ENCODE measurements at places on chromosomes 16 and 17.

GRCh38 chr16:14069818-14070217 lies 1.3 kb upstream of the MRTFB start:
- no peak for DNase-seq

GRCh38 chr17:73365906-73366623 lies 54.3 kb upstream of the CDC42EP4 start:
- no peak for DNase-seq

DNA sequence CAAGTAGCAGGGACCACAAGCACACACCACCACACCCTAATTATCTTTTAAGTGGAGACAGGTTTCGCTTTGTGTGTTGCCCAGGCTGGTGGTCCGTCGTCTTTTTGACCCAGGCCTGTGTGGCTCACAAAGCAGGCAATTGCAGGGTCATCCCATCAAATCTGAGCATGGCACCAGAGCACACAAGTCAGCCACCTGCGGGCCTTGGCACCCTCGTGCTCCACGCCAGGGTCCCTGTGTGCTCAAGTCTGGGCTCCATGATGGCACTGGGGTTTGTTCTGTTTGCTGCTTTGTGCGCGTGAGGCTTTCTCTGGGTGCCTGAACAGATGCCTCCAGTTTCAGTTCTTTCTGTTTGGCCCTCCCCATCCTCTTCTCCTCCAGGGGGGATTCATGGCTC lies 2.4 kb upstream of the CAPN15 start:
- no peak for DNase-seq

- DNase-seq: no peak
These were observed 136.7 kb downstream of the MAF start for GRCh38 chr16:79463841-79464240.

DNA sequence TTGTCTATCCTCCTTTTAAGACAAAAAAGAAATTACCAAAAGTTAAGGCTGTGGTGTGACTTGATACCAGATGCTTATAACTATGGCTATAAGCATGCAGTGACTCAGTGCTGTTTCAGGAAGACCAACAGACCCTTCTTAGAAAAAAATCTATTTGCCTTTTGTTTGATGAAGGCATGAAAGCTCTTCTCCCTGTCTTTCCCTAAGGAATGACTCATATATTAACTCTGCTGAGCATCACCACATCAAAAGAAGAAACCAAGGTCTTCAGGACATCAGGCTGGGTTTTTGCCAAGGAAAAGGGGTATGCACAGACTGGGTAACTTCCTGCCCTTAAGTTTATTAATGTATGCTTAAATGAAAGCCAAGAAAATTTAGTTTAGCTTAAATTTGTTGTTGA lies 47.1 kb downstream of the VMP1 start:
- DNase-seq: peak; percentile 96

DNA sequence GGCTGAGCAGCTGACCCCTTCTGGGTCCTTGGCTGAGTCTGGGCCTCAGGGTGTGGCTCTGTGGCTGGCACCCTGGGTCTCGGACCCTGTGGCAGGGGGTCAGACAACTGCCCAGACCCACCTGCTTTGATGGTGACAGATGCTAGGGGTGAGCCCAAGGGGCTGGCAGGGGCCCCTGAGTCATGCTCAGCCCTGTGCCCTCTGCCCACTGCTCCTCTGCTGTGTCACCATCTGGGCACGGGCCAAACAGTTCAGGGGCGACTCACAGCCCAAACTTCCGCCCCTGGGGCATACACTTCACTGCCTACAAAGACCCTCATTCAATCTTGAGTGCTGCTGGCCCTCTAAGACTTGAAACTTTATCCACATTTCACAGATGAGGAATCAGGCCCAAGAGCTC lies 5.7 kb downstream of the ADGRG1 start:
- no peak for DNase-seq

DNA sequence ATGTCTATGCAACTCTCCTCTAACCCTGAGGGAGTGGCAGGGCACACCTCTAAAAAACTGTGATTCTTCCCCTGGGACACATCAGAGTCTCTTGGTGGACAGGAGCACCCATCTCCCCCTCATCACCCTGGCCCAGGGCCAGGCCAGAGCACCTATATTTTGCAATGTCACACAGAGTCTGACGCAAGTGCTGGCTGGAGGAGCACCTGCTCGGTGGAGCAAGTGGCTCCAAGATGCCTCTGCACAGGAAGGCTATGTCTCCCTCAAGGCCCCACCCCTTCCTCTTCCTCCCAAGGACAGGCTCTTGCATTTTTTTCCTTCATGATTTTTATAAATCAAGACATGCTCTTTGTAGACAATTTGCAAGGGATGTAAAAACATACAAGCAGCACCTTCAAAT lies 13.3 kb downstream of the SNN start:
- no peak for DNase-seq

DNA sequence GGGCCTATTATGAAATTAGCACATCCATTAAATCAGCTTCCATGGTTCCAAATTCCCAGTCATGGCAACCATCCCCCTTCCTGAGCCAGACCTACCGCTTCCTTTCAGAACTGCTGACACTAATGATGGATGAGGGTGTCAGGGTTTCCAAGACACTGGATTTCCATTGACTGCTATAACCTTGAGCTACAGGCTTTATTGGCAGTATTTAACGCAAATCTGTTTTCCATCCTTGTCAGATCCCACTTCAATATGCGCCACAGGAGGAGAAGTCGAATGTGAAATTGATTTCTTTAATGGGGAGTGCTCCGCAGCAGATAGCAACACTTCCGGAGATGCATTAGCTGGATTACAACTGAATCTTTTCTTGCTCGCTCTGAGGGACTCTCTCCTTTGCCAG lies 197.1 kb downstream of the HS3ST4 start:
- DNase-seq: no peak

- DNase-seq: no peak
These were observed 45.2 kb upstream of the GSG1L start for GRCh38 chr16:28108590-28109247.

GRCh38 chr17:45021607-45022287 lies 29.7 kb downstream of the DCAKD start:
- DNase-seq: no peak

GRCh38 chr17:40218006-40218739 lies 931 bp upstream of the WIPF2 start:
- no peak for DNase-seq

DNA sequence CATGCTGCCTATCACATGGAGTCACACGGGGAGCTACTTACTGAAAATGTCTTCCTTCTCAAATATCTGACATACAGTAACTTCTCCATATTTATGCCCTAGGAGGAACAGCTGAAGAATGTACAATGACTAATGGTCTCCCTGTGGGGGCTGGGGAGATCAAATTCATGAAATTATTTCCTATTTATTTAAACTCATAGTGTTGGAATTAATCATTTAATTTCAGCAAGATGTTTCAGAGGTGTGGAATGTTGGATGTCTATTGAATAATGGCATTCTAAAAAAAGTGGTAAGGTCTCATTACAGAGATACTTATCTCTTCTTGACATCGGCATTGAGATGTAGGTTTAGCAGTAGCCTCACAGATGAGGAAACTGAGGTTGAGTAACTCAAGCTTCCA lies 214.3 kb upstream of the CDH11 start:
- DNase-seq: no peak

DNA sequence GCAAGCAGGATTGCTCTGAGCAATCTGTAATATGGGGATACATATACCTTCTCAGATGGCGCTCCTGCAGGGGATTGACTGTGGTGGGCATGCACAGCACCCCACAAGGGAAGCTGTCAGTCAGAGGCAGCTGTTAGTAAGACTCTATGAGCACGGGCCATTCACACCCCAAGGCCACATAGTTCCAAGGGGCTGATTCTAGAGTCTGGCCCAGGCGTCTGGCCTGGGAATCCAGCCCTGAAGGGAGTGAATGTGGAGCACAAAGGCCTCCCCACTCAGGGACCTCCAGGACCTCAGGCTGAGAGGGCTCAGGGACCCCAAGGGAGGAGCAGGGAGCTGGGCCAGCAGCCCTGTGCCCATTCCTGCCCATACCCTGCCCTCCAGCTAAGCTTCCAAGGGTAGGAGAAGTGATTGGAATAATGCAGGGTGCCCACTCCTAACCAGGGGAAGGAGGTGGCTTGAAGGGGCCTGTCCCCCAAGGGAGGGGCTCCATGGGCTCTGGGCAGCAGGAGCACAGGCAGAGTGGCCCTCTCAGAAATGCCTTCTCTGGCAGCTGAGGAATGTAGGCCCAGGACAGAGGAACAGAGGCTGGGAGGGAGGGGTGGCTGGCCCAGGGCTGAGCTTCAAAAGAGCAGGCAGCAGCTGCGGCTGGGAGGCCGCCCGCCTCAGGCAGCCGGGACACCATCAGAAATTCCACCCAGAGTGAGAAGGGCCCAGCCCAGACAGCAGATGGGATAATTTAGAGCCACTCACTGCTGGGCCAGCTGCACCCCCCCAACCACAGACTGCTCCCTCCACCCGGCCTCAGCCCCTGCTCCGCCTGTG lies 48.9 kb upstream of the MRPS23 start:
- DNase-seq: no peak

All from HFF-Myc (cell line).